ENCODE measurements at places on chromosomes 2 and 18.

DNA sequence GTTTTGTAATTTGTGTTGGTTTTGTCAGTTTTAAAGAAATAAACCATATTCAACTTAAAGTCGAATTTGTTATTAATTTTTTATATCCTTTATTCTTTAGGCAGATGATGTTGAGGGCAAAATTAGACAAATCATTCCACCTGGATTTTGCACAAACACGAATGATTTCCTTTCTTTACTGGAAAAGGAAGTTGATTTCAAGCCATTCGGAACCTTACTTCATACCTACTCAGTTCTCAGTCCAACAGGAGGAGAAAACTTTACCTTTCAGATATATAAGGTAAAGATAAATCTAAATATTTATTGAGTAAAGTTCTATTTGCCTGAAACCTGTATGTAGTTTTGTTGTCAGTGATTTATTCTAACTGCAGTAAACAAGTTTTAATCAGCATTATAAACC, 34.5 kb upstream of the METAP1D start:
- no peak for DNase-seq

DNA sequence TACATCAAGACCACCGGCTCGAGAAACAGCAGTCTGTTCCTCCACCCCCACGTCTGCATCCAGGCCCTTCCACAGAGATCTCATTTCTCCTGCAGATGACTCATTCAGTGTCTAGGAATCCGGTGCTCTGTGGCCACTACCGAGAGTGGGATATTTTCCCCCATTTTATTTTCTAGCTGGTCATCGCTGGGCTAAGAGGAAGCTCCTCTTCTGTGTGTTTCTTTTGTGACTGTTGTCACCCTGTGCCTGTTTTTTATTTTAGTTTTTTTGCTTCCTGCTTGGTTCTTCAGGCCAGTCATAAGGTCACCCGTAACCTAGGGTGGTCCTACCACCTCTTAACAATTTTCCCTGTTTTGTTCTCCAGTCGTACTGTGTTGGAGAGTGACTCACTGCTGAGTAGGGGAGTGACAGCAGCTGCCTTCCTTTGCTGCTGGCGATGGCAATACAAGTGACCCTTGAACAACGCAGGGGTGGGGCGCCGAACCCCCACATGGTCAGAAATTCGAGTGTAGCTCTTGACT, 6.7 kb downstream of the RAMP1 start:
- DNase-seq, result no peak

GRCh38 chr18:79323471-79323870, 72.3 kb upstream of the NFATC1 start:
- no peak for DNase-seq

GRCh38 chr2:72145658-72146329, 1.9 kb downstream of the CYP26B1 start:
- DNase-seq, result no peak

GRCh38 chr2:238863231-238863630, 15.3 kb downstream of the TWIST2 start:
- DNase-seq, result no peak

GRCh38 chr2:23199115-23199918, 185.7 kb upstream of the KLHL29 start:
- peak; percentile 54 for DNase-seq

DNA sequence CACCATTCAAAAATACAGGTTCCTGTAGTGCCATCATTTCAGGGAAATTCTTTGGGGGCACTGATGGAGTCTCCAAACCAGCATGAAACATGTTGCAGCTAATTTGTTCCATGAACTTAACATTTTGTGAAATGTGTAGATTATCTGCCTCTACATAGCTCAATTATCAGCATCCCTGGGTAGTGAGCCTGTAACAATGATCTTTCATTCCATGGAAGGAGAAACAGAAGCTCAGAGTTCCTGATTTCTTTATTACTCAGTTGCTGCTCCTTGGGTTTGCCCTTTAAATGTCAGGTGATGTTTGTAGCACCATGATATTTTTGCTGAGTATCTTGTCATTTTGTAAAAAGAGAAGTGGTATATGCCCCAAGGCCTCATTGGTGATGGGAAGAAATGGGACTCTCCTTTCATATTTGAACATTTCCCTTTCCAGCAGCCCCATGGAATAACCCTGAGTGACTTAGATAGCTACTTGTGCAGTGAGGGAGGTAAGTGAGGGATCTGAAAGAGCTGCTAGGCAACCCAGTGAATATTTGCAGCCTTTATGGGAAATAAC, 146.9 kb downstream of the CERS6 start:
- no peak for DNase-seq

DNA sequence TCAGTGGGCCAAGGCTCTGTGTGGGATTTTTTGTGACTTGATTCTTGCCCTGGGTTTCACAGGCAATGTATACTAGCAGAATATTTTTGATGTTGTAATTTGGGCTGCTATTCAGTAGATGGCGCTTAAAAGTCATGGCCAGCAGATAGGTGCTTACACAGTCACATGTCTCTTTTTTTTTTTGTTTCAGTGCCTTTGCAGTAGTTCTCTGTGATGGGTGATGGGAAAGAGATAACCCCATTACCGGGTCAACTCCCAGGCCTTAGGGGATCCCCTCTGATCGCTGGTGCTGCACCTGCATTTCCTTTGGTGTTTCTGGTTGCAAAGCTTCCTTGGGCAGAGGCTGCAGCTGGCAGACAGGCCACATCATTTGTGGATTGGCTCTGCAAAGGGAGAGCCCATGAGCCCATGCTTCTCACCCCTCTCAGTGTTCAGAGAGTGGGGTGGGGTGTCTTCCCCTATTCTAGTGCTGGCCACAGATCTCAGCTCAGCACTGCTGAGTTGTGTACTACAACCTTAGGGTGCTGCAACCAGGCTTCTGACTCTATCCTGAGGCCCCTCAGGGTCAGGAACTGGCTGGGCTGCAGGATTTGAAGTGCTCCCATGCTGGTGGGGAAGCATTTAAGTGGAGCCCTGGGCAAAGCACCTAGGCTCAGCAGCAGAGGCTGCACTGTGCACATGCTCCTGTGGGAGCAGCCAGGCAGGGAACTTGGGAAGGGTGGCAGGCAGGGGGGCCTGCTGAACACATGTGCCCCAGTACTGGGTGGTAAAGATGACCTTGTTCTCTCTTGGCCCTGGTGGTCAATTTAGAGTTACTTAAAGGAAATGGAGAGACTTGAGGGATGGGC, 219.8 kb upstream of the SPHKAP start:
- no peak for DNase-seq

DNA sequence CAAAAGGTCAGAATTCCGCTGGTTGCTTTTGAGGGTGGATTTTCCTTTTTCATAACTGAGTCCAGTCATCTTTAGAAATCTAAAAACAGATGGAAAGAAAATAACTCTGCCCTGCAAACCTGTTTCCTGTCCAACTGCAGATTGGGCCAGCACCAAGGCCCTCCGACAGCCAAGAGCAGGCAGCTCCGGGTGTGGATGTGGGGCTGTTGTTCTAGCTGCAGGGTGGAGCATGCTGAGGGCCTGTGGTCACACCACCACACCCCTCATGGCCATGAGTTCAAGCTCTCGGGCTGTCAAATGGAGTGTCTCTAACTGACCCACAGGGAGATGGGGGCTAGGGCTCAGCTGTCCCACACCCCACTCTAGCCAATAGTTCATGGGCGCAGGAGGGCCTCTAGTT, 69.3 kb upstream of the BZW1 start:
- DNase-seq, result no peak

DNA sequence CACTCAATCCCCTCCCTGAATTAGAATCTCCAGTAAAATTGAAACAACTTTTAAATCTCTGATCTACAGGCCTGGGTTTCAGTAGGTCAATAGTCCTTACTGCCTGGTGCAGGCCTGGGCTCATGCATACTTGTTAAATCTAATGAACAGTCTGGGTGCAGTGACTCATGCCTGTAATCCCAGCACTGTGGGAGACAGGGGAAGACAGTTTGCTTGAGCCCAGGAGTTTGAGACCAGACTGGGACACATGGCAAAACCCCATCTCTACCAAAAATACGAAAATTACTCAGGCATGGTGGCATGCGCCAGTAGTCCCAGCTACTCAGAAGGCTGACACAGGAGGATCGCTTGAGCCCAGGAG, 94.7 kb upstream of the SP3 start:
- no peak for DNase-seq

GRCh38 chr2:154758871-154759270, 60.4 kb downstream of the KCNJ3 start:
- DNase-seq, result no peak

GRCh38 chr18:28793901-28794300, 617.0 kb upstream of the CDH2 start:
- no peak for DNase-seq

GRCh38 chr2:24820598-24821432, 27.6 kb downstream of the CENPO start:
- no peak for DNase-seq

GRCh38 chr18:9474108-9474982, 968 bp upstream of the RALBP1 start:
- DNase-seq, result peak; percentile 51

DNA sequence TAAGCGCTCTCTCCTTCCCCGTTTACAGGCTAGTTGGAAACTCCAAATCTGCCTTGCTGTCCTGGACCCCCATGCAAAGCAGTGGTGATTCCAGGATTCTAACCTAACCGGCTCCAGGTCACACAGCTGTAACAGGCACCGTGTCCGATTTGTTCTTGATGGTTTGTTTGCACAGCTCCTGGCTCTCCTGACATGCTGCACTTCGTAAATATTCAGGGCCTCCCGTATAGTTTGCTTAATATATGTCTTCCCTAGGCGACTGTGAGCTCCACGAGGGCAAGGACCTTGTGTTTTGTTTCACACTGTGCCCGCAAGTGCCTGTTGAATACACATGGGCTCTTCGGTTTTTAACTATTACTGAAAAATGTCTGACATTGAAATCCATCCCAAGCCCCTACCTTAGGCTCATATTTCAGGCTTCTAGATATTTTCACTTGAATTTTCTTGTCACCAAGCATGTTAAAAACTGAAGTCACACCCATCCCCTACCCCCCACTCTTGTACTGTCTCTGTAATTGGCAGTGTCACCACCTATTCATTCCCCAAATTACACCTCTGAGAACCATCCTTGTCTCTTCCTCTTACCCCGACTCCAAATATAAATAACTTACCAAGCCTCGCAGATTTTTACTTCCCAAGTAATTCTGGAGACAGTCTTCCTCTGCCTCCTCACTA, 1.0 kb upstream of the PUM2 start:
- DNase-seq, result no peak

DNA sequence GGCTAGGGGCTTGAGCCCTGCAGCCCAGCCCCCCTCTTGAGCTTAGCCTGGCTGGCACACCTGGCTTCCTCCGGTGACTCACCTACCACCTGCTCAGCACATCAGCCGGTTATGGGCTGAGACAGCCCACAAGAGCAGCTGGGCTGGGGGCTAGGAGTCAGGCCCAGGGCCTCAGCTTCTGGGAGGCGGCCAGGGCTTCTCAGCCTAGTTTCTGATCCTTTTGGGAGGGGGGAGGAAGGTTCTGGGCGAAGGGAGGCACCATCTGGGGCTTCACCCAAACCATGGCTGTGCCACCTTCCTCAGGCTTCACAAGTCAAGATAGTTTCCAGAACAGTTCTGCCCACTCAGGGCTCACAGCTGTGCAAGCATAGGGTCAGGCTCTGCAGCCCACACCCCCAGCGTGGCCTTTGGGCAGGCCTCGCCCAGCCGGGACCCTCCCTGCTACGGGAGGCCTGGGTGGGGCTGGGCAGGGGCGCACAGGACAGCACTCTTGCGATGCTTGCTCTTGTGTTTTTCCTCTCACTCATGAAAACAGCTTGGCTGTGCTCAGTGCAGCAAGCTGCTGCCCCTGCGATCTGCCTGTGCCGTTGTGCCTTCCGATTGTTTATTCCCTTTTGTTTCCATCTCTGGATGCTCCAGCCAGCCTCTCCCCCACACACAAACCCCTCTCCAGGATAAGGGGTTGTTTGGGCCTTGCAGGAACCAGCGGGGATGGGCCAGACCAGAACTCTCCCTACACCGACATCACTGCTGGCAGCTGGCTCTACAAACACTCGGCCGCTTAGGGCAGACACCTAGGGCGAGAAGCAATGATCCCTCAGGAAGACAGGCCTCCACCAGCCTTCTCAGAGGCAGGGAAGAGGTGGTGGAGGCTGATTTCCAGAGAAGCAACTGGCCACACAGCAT, 26.1 kb upstream of the SEMA4C start:
- no peak for DNase-seq

- peak; percentile 10 for DNase-seq
Observed at GRCh38 chr2:231017231-231017598, 20.1 kb upstream of the C2orf72 start.

DNA sequence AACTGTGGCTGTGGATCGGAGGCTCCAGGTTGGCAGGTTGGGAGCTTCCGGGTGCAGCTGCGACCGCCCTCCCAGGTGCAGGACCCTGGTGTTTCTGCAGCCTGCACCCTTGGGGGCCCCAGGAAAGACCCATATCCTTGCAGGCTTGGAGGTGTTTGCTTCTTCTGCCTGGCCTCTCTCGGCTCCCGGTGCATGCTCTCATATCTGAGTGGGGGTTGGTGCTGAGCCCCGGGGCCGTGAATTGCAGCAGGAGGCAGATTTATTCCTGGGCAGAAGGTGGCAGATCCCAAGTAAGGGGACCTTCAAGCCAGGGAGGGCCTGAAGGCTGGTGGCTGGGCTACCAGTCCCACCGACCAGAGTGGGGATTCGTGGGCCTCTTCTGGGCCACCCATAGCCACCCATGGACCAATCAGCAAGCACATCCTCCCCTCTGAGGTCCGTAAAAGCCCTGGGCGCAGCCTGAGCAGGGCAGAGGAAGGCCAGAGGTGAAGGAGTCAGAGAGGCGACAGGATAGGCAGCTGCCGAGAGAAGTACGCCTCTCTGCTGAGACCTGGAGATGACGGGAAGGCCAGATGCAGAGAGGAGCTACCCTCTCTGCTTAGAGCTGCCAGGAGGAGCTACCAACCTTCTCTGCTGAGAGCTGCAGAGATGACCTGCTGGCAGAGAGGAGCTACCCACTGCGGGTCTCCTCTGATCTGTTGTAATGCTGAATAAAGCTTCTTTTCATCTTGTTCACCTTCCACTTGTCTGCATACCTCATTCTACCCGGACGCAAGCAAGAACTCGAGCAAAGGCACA, 1279.0 kb upstream of the LRRTM1 start:
- no peak for DNase-seq

- DNase-seq, result no peak
Observed at GRCh38 chr2:16943279-16943958, 277.8 kb upstream of the CYRIA start.

DNA sequence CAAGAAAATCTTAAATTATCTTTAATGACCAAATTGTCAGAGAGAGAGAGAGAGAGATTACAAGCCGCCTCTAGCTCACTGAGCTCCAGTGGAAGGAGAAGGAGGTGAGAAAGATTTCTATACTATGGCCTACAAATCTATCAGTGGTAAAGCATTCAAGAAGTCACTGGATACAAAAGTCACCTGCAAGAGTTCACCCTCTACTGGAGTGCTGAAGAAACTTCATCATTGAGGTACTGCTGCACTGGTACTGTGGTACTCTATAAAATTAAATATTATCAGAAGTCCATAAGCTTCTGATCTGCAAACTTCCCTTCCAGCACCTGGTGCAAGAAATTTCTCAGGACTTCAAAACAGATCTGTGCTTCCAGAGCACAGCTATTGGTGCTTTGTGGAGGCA, 48.3 kb upstream of the AGPS start:
- DNase-seq, result no peak

GRCh38 chr2:120778244-120778643, 42.6 kb downstream of the GLI2 start:
- no peak for DNase-seq

All from HT-29 (cell line).